Tibial nerve (tissue), 4 donors: ENCODE measurements at places on chromosomes 5 and 9. TPM values are rescaled to one million over a fixed set of nuclear protein-coding genes. Genes with fewer than 3 reads are reported as not detected.
A peak's percentile ranks its signal among the peaks of the same experiment; 100 is the strongest.

Gene AK8
- total RNA-seq = 4.3 TPM

DNA sequence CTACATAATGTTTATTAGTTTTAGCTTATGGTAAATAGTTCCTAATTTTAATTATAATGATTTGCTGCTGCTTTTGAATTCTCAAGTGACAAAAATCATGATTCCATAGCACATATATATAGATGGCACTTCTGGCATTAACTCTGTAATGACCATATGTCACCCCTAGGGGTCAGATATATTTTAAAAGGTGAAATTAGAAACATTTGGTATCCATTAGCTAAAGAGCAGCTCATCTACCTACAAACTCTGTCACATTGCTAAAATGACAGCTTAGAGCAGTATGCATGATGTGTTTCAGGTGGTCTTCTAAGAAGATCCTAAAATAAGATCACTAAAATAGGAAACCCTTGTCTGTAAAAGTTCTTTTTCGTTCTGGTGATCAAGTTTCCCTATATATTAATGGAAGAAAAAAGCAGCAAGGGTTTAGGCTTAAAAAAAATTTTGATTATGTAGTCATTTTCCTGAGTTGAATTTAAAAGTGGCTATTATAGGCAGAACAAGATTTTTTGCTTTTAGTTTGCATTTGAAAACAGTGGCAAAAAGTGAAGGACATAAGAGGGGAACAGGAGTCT, 157.7 kb upstream of the POU5F2 start:
- no peaks in the 10 kb centered on the region for H3K4me1 ChIP-seq
- no peak overlapping the region for H3K27ac ChIP-seq
- no peak for DNase-seq
- no peaks in the 10 kb centered on the region for H3K27me3 ChIP-seq

DNA sequence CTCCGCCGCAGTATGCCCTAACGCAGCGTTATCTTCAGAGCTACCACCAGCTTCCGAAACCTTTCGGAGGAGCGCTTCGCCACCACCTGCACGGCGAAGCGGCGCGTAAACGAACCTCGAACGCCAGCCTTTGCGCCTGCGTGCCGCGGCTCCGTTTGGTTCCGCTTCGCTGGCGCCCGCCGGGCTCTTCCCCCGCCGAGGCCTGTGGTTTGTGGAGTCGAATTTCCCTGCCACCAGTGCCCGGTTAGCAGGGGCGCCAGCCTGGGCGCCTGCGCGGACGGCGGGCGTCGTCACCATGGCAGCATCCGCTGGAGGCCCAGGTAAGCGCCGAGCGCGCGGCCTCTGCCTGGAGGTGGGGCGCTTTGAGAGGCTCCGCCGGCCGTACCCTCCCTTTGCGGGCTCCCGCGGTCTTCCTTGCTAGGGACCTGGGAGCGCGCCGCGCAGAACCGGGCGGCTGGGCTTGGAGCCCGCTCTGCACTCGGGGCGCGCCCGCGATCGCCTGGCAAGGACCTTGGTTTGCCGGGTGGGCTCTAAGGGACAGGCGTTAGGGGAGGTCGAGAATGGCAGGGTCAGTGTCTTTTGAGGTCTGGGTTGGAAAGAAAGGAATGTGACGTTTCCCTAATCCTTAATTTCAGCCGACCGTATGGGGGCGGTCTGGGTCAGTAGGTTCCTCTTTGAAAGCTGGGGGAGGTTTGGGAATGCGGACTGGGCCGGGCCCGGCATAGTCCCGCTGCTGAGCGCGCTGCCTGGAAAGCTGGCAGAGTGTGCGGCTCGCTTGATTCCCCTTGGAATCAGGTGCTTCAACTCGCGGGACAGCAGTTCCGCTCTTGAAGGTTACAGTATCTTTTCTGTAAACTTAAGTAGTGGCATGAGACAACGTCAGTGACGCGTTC, at the start of gene FAM151B:
Gene FAM151B (plus strand): TSS at position 272 of the 893 bp plus-strand sequence. CDS start 24 bp downstream, at position 296.
- H3K36me3 ChIP-seq = no peaks in the 10 kb centered on the region
- H3K4me3 ChIP-seq = peak within 1 kb of the TSS; percentile 47
- H3K27ac ChIP-seq = peak within 1 kb of the TSS; percentile 80
- DNase-seq = peak; percentile 33

DNA sequence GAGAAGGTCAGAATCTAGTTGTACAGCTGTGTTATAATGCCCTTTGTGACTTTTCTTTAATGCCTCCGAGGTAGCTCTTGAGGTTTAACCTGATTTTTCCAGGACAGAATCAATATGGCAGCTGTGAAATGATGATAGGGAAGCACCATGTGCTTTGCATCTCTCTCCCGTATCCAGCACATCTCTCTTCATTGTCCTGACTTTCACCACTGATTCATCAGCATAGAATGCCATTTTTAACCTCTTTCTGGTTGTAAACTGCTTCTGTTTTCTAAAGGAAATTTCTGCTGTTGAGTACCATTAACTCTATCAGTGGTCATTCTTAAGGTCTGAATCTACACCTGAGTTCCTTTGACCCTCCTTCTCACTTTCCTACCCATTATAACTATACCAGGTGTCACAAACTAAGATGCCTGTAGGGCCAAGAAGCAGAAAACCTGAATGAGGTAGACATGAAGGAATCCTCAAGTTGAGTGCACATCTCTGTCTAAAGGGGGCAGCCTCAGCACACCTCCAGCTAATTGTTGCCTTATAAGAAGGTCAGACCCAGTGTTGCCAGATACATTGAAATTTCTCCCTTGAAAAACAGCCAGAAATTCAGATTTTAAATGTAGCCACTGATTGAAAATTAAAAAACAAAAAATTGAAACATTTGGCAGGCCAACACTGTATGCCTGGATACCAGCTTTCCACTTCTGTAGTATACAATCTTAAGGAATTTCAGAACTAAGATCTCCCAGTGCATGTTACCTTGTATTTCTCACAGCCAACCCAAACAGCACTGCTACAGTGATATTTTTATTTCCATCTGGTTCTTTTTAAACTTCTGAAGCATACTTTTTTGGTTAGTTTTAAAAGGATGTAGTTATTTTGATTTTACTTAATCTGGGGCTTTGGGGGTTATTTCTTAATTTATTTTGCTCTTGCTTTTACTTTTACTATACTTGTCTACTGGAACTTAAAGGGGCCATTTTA, 35.8 kb upstream of the TLX3 start:
- no peaks in the 10 kb centered on the region for H3K4me1 ChIP-seq
- no peak overlapping the region for H3K27ac ChIP-seq
- no peaks in the 10 kb centered on the region for H3K36me3 ChIP-seq
- no peak for DNase-seq
- H3K27me3 ChIP-seq = no peaks in the 10 kb centered on the region

GRCh38 chr5:90301248-90301647, 108.3 kb downstream of the CETN3 start:
- no peaks in the 10 kb centered on the region for H3K27me3 ChIP-seq
- no peaks in the 10 kb centered on the region for H3K36me3 ChIP-seq
- H3K4me1 ChIP-seq = no peaks in the 10 kb centered on the region
- no peak overlapping the region for H3K4me3 ChIP-seq
- DNase-seq = no peak
- no peak overlapping the region for H3K27ac ChIP-seq

GRCh38 chr5:141966963-141967333, 2.0 kb upstream of the RNF14 start:
- DNase-seq = no peak
- peaks cover 10% of the 10 kb centered on the region for H3K4me1 ChIP-seq
- no peak overlapping the region for H3K4me3 ChIP-seq
- H3K27ac ChIP-seq = no peak overlapping the region

Gene INSYN2B
- total RNA-seq = 0.60 TPM
